Aorta (tissue), 5 donors: ENCODE measurements at places on chromosomes 6 and 20.

GRCh38 chr6:34587325-34587724, 31.2 kb upstream of the SPDEF start:
- no peak for DNase-seq

- DNase-seq: no peak
Observed at GRCh38 chr6:150761771-150762170, 103.7 kb upstream of the MTHFD1L start.

GRCh38 chr6:151352410-151353396, 38.7 kb downstream of the ZBTB2 start:
- no peak for DNase-seq

- DNase-seq: no peak
Observed at GRCh38 chr6:77073410-77073760, 389.9 kb downstream of the HTR1B start.

DNA sequence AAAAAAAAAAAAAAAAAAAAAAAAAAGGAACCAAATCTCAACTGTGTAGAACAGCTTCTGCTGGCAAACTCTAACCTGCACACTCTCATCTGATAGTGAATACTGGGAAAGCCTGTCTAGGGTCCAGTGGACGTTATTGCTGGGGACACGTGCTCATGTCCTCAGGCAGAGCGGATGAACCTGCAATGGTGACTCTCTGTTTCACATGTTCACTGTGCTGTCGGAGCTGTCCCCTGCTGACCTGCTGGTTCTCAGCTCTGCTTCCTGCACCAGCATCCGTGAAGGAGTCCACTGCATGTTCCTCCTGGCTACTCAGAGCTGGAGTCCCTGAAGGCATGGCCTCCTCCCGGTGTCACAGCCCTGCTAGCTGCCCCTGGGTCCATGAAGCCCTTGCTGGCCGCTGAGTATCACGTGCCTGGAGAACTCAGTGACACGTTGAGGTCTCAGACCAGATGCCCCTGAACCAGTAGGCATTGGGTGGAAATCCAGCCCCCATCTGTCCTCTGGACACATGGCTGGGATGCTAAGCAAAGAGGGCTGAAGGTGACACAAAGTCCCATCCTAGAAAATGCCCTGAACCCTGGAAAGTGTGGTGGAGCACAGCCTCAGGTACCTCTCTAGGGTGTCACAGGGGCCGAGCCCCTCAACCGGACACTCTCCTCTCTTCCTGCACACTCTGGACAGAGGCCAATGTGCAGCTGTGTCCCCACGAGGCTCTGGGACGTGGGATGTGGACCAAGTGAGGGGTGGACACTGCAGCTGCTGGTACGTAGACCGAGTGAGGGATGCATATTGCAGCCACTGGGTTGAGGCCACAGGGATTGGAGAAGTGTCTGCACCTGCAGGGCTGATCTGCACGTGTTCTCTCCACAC, 54.9 kb upstream of the FRMD1 start:
- DNase-seq: no peak

DNA sequence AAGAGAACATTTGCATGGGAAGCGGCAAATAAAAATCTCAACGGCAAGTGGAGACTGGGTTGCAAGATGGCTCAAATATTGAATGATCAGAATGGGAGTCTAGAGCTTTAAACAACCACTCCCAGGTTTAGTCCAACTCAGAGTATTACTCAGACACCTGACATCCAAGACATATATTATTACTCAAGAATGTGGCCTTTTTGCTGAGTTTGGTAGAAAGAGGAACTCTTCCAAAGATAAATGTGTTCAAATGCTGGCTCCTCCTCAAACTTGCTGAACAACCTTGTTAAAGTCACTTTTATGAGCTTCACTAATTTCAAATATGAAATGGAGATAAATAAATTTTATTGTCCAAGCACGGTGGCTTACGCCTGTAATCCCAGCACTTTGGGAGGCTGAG, 77.8 kb downstream of the ESR1 start:
- no peak for DNase-seq

- no peak for DNase-seq
Observed at GRCh38 chr6:125114248-125114858, 39.2 kb upstream of the TPD52L1 start.

GRCh38 chr6:111558690-111559187, 46.9 kb downstream of the TRAF3IP2 start:
- DNase-seq: no peak

- no peak for DNase-seq
Observed at GRCh38 chr20:8361006-8361652, 229.1 kb downstream of the PLCB1 start.

DNA sequence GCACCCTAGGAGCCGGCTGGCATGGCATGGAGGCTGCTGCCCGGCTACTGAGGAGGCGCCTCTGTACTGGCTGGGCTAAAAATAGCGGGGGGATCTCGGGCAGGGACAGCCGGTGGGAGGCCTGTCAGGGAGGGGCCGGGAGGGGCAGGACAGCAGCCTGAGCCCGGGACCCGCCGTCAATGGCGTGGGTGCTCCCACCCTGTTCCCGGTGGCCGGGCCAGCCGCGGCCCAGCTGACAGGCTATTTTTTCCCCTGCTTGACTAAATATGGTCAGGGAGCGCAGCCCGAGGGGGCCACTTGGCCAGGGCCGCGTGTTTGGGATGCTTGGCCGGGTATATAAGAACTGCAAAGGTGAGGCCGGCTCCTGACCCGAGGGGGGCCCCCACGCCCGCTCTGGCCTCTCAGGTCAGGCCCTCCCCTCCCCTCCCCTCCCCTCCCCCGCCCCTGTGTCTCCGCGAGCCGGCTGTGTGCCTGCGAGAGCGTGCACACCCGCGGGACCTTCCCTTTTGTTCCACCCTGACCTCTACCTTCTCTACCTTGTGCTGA, 74.4 kb upstream of the GATA5 start:
- DNase-seq: no peak

DNA sequence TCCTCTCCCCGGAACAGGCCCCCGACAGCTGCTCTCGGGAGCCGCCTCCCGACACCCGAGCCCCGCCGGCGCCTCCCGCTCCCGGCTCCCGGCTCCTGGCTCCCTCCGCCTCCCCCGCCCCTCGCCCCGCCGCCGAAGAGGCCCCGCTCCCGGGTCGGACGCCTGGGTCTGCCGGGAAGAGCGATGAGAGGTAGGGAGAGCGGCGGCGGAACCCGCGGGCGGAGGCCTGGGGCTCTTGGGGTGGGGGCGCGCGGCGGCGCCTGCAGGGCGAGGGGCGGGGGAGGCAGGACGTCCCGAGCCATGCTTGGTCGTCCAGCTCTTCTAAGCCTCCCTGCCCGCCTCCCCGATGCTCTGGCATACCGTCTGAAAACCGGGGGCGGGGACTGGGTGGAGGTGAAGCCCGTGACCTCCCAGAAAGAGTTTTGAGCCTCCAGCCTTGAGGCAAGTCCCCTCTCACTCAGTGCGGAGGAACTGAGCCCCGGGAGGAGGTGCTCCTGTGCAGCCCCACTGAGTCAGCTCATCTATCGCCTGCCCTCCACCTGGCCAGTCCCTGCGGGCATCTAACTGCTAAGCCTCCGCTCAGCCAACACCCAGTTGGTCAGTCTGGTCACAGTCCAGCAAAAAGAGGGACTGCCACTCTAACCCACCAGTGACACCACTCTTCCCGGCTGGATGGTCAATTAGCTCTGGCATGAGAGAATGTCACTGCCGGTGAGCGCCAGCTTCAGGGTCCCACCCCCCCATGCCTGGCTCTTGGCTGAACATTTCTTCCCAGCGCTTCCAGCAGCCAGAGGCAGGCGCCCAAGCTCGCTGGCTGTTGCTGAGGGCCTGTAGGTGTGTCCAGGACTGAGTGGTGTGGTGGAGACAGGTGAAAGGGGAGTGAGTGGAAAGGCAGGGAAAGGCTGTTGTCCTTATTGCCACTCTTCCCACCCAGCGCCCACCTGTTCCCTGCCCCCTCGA, 482 bp downstream of the DDR1 start:
- peak; percentile 72 for DNase-seq

GRCh38 chr6:109513571-109514071, 30.6 kb upstream of the ZBTB24 start:
- no peak for DNase-seq

DNA sequence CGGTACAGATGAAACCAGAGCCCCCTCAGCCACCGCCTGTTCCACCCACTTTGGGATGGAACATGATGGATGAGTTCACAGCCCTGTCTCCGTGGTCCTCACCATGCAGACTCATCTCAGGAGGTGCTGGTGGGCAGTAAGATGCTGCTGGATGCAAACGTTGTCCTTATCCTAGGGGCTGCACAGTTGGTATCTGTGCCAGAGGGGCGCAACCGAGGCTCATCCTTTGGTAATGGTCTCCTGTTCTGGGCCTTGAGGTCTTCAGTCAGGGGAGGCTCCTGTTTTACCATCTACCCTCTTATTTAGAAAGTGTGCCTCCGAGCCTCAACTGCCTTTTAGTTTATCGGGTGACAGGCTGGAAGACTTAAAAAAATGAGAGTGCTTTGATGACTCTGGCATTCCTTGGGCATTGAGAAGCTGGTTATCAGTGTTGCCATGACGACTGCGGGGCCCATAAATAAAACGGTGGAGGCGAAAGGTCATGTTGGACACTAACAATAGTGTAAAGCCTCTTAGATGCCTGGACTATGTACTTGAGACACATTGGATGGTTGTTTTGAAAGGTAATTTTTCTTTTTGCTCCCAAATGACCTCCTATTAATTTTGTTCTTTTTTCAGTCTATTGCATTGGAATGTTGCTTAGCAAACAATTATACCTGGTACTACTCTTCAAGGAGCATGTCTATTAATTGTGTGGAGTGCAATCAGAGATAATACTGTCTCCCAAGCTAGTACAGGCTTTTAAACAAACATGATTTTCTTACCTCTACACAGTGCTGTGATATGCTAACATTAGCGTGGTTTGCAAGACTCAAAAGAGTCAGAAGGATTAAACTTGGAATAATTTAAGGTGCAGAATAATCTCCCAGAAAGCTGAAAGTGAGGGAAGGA, 74.2 kb upstream of the DSP start:
- no peak for DNase-seq

DNA sequence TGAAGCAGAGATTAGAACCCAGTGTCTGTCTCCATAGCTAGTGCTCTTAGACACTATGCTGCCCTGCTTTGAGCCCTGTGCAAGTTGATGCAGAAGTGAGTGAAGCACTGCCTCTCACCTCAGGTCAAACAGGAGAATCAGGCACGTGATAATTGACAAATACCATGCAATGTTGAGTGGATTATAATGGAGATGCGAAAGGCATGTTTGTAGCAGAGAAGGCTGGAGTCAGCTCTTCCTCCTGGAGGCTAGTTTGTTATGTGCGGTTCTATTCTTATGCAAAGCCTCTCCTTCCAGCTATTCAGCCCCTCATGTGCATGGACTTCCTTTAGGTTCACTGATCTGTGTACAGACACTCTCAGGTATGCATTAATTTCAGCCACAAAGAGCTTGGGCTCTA, 108.5 kb downstream of the MANEA start:
- DNase-seq: no peak
